NCI-H187 treated with DMSO at 0.1 percent for 48 hours (cell line): ENCODE measurements at places on chromosomes 3 and 15.

GRCh38 chr15:89912674-89913396 is at the start of gene ARPIN:
ARPIN (minus strand) TSS chr15:89912952; CDS start chr15:89912835, 117 bp downstream.
- no peak for DNase-seq

GRCh38 chr3:14424711-14425580 is 22.5 kb downstream of the SLC6A6 start:
- peak; percentile 4 for DNase-seq

GRCh38 chr3:153783741-153784480 is 337.3 kb upstream of the ARHGEF26 start:
- no peak for DNase-seq

DNA sequence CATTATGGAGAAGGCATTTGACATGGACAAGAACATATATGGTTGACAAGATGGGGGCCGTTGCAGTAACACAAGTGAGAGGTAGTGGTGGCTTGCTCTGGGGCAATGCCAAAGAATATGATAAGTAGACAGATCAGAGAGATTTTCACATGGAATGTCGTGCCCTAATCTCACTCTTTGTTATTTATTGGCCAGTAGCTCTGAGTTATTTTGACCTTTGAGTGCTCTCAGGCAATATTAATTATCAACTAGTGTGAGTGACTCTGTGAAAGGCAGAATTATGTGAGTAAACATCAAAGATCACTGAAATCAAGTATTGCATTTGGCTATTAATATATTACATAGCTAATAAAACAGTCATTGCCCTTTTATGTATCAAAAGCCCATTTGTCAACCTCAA is 164.9 kb upstream of the ADAMTS9 start:
- no peak for DNase-seq

DNA sequence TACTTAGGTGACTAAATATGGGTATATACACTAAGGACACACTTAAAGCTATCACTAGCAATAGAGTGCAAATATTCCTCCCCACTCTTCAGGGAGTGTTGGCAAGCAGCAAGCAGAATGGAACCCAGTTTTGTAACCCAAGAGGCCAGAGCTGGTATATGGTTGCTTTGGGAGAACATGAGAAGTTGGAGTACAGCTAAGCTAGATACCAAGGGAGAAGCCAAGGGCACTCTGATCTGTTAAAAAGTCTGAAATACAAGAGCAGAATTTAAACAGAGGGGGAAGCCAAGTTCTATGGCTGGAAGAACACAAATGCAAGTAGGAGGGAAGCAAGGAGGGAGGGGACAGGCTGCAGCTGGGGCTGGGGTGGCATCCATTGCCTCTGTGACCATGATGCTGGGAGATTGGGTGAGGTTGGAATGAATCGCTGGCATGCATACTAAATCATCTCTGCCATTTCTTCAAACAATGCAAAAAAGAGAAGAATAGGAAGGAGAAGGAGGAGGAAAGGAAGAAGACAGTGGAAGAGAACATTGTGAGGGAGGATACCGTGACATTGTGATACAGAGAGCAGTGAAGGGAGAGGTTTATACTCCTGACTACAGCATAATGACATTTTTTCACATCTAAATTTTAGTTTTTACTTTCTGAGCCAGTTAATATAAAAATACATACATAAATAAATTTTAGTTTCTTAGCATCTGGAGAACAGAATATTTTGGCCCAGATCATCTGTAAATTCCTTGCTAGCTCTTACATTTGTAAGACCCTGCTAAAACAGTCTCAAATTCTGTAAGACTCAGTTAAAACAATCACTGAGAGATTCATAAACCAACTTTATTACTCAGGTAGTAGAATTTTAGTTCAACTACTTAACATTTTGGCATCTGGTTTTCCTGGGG is 9.0 kb upstream of the ANXA2 start:
- no peak for DNase-seq

DNA sequence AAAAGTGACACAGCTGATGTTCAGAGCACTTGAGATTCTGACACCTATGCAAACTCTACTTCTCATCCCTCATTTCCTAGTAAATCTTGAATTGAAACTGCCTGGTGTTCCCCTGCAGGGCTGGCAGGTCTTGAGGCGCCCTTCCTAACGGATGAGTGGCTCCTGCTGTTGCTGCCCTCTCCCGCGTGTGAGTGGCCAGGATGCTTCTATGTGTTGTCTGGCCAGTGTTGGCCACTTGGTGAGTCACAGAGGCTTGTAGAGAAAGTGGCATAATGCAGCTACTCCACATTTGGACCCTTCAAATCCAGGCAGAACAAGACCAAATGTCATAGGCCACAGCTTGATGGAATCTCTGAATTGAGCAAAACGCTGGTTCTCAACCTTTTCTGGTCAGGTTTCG is 63.6 kb downstream of the MOBP start:
- DNase-seq: no peak

DNA sequence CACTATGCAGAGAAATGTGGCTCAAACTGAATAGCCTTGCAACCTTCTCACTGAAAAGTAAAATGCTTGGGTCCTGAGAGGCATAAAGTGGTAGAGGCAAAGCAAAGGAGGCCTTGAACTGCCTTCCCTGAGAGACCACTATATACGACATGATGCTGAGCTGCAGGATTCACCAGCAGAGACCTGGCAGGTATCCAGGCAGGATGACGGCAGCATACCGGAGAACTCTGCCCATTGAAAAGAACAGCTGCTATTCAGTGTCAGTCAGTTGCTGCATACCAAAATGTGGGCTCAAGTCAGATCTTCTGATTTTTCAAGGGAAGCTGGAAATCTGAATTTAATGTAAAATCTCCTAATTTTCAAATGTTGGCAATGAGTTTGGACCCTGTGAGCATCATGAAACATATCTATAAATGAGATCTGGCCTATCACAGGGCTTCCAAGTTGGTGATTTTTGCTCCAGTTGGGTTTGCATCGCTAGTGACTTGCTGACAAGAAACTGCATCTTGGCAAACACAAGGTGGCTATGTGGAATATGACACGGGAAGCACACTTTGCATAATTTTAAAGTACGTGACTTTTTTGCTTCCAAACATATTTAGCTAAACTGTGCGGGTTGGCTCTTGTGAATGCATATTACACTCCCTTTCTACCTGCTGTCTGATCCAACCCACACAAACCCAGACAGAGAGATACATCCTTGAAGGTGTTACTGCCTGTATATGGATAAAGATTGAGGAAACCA is 529.0 kb downstream of the AGBL1 start:
- DNase-seq: no peak

- DNase-seq: no peak
Measured at GRCh38 chr15:78737187-78737820, 74.0 kb downstream of the ADAMTS7 start.

GRCh38 chr3:151843275-151843674 is 29.4 kb downstream of the AADAC start:
- DNase-seq: no peak

GRCh38 chr3:150797155-150797554 is 34.2 kb upstream of the SIAH2 start:
- no peak for DNase-seq

DNA sequence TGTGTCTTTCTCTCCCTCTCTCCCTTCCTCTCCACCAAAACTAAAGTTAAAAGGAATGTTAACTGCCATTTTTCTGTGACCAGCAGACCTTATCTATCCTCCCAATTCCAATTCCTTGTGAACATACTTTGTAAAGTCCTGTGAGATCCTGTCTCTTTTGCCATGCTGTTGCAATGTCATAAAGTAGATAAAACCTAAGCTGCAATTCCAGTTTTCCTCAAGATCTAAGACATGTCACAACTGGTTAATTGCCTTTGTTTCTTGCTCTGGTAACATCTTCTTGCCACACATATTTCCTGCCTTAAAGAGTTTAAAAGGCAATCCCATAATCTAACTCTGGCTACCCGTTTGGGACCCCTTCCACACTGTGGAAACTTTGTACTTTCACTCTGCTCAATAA is 188.7 kb downstream of the PYDC2 start:
- DNase-seq: no peak

- no peak for DNase-seq
Measured at GRCh38 chr15:69953051-69953450, 144.7 kb downstream of the TLE3 start.

DNA sequence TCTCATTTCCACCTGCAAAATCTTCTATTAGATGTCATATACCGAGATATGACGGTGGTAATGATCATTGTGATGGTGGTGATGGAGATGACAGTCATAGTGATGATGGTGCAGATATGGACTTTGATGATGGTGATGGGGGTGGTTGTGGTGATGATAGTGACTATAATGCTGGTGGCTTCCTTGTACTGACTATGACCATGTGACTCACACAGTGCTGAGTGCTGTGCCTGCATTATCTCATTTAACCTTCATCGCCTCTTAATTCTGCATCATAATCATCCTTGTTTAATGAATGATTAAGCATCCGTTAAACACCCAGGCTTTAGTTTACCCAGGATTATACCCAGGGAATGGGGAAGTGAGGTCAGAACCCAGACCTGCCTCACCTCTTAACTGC is 331.7 kb downstream of the FEZF2 start:
- no peak for DNase-seq
